NAMALWA (cell line): ENCODE measurements at places on chromosomes 2 and 18.
A peak's percentile ranks its signal among the peaks of the same experiment; 100 is the strongest.

DNA sequence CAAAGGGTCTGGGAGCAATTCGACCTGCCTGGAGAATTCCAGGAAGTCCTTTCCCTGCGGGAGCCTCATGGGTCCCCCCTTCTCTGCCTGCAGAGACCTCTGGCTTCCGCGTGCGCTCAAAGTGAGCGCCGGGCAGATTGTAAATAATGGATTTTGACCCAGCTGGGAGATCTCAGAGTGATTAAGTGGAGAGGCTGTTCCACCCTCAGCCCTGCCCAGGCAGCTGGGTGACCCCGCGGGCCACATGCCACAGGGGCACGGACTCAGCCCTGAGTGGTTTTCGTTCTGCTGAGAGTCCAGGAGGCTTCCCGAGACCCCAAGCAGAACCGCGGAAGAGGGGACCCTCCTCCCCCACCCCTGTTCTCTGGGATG lies 1.2 kb downstream of the KCNG2 start:
- DNase-seq, result no peak

GRCh38 chr2:2085533-2085932 lies 245.5 kb downstream of the MYT1L start:
- DNase-seq, result no peak

GRCh38 chr2:37874470-37874869 lies 50.6 kb upstream of the RMDN2 start:
- DNase-seq, result no peak

DNA sequence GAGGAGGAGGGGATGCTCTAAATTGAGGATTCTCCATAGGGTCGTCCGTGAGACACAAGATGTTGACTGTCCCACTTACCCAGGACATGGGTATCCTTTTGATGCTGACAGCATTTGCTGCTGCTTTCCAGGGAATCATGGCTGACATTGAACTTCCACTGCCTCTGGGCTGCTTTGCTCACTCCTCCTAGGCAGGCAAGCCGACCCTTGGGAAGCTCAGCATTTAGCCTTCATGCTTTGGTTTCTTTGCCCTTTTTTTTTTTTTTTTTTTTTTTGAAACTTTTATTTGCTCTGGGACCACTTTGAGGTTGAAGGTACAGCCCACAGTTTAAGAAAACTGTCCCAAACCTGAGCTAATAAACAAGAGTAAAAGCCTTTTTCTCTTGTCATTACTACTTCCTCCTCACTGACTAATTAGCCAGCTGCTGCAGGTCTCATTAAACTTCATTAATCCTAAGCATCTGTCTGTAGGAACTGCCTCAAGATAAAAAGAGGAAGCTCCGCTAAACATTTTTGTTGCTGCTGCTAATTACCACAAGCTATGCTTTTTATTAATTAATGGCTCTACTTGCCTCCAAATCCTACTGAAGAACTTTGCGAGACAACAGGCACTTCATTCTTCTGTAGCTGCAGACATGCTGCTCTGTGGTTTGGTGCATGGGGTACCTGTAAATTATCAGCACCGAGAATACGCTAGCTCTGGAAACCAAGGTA lies 125.4 kb downstream of the SPTBN1 start:
- DNase-seq, result peak; percentile 84

- DNase-seq, result peak; percentile 18
Measured at GRCh38 chr2:44250376-44250775, 24.9 kb upstream of the SLC3A1 start.

- no peak for DNase-seq
Measured at GRCh38 chr18:63348508-63349136, 18.4 kb downstream of the KDSR start.

GRCh38 chr18:9147440-9148202 lies 11.0 kb downstream of the ANKRD12 start:
- DNase-seq, result peak; percentile 87
